ENCODE measurements at places on chromosomes 11 and 22.

DNA sequence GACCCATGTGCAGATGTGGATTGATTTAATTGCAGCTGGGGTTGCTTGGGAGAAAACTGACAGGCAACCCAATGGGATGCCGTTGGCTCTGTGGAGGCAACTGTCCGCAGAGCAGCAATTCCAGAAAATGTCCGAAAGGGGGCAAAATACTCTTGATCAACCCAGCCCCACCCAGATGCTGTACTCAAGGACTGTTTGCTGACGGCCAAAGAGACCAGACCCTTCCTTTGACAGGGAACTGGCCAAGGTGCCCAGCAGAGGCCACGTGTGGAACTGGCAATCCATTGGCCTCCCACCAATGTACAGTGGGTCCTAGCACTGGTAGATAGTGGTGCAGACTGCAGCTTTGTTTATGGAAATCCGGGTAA lies 29.7 kb upstream of the KCNA4 start:
- no peak for DNase-seq

DNA sequence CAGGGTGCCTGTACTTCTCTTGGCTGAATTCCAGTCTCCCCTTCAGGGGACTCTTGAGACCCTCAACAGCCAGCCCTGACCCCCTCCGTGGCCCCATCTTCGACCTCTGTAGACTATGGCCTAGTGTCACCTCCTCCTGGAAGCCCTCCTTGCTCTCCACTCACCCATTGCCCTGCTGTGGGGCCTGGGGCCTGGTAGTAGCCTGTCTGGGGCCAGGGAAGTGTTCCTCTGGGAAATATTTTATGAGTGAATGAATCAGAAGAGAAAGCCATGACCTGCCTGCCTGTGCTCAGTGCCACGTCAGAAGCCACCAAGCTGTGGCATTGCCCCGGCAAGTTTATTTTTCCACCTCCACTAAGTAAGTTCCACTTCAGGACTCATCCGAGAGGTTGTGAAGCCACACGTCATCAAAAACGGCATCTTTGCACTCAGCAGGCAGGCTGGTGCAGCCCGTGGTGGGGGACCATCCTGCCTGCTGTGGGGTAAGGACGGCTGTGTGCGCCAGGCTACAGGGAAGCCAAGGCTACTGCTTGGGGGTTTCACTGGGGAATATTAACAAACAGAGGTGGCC lies 59.6 kb upstream of the PPARA start:
- DNase-seq: no peak

DNA sequence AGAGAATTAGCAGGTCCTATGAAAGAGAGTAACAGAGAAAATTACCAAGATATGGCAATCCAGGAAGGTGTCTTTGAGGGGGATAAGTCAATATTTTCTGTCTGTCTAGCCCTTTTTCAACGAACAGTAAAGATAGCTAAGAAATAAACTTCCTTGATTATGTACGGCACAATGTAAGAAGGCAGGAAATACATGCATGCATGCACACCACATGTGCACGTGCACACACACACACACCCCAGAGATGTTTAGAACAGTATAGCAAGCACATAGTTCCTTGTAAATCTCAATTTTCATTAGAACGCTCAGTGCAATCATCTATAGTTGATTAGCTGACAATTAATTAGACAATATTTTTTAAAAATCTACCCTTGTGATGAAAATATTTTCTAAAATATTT lies 74.7 kb downstream of the MPPED2 start:
- no peak for DNase-seq

GRCh38 chr11:43282607-43283440 lies 29.0 kb upstream of the API5 start:
- peak; percentile 6 for DNase-seq

GRCh38 chr11:121437018-121437685 lies 15.0 kb upstream of the SORL1 start:
- no peak for DNase-seq

DNA sequence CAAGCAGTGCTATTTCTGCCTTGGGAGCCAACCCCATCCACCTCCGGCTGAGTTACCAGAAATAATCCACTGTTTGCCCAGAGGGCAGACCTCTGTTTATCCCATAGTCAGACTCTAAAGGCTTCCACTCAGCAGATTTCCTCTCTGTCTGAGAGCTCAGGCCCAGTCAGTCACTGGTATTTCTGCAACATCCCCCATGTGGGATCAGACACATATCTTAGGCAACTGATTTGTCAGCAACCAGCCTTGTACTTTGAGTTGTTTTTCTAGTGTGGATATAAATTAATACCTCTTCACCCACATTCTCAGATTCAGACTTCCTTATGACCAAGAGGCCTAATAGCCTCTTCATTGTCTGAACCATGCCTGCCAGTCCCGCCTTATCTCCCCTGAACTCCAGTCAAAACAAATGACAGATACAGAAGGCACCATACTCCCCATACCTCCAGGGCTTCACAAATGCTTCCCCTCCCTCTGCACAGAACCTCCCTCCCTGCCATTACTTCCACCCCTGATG lies 193.6 kb downstream of the FAM76B start:
- no peak for DNase-seq

DNA sequence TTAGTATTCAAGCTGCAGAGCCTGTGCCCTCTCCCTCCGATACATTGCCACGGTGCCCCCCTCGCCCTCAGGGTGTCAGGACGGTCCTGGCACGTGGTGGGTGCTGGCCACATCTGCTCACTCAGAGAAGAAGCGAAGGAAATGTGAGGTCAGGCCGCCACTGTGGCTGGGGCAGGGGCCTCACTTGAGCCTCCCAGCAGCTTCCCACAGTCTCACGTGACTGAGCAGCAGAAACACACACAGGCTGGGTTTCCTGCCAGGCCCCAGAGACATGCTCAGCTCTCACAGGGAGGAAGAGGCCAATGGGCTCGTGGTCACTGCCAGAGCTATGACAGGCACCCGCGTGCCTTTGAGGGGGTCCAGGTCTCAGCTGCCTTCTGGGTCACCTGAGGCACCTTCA lies 37.9 kb upstream of the PRR5 start:
- DNase-seq: no peak

DNA sequence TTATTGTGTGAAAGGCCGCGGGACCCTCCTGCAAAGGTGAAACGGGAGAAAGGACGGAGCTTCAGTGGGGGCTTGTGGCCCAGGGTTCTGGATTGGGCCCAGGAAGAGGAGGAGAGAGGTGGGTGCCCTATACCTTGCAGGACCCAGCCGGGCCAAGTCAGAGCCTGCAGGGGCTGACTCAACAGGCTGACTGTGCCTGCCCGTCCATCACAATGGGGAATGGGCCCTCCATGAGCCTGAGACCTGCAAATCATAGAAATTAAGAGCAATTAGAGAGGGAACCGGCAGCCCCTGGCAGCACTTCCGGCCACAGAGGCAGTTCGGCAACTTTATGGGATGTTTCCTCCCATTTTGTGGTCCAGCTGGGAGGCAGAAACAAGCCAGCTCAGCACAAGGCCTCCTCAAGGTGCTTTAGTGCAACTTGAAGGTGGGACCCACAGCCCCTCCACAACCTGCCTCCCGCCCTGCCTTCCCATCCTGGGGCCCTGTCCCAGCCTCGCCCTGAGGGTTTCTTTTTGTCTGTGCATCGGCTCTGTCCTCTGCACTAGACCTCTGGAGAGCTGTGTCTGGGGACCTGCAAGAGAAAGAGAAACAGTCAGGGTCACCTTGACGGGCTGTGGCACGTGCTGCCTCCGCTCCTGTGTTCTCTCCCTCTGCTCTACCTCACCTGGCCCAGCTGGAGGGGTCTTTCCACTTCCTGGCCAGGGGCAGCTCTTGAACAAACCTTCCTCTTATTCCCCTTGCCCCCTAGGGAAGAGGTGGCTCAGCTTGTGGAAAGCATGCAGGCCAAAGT lies 19.1 kb upstream of the NECTIN1 start:
- no peak for DNase-seq

GRCh38 chr11:85947431-85948272 lies 92.5 kb downstream of the CCDC83 start:
- no peak for DNase-seq

GRCh38 chr11:36346562-36347383 lies 50.7 kb downstream of the PRR5L start:
- no peak for DNase-seq

- no peak for DNase-seq
These were observed 21.8 kb downstream of the MYO7A start for GRCh38 chr11:77149716-77150392.

DNA sequence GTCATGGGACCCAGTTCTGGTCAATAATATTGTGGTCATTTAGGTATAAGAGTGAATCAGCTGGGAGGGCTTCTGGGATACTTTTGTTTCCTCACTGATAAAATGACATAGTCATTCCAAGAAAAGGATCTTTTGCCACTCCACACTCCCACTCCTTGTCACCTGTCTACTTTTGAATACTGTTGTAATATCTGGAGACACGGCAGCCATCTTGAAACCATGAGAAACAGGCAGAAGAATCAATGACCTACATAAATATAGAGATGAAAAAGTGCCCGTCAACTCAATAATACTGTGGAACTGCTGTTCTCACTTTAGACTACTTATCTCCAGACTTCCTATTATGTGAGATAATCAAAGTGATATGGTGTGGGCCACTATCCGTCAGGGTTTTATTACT lies 154.2 kb downstream of the CCDC34 start:
- no peak for DNase-seq

GRCh38 chr11:33742249-33742851 lies 6.1 kb upstream of the CD59 start:
- no peak for DNase-seq

- DNase-seq: no peak
These were observed 2.5 kb upstream of the DNAL4 start for GRCh38 chr22:38796262-38796957.

DNA sequence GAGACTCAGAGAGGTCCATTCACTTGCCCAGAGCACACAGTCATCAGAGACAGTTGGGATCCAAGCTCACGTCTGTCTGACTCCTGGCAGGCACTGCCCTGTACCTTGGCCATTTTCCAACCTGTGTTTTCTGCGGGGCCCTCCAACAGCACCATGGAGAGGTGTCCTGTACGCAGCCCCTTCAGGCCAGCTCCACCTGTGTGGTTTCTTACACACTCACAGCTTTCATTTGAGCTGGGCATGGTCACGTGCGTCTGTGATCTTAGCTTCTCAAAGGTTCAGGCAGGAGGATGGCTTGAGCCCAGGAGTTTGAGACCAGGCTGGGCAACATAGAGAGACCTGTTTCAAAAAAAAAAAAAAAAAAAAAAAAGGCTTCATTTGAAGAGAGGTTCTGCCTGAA lies 24.4 kb downstream of the TOM1 start:
- no peak for DNase-seq

- no peak for DNase-seq
These were observed 6.9 kb downstream of the DPAGT1 start for GRCh38 chr11:119094816-119095065.

- DNase-seq: peak; percentile 27
These were observed 3.1 kb upstream of the MN1 start for GRCh38 chr22:27804470-27805297.

- DNase-seq: no peak
These were observed 1.3 kb downstream of the PPP1CA start for GRCh38 chr11:67400251-67400941.

DNA sequence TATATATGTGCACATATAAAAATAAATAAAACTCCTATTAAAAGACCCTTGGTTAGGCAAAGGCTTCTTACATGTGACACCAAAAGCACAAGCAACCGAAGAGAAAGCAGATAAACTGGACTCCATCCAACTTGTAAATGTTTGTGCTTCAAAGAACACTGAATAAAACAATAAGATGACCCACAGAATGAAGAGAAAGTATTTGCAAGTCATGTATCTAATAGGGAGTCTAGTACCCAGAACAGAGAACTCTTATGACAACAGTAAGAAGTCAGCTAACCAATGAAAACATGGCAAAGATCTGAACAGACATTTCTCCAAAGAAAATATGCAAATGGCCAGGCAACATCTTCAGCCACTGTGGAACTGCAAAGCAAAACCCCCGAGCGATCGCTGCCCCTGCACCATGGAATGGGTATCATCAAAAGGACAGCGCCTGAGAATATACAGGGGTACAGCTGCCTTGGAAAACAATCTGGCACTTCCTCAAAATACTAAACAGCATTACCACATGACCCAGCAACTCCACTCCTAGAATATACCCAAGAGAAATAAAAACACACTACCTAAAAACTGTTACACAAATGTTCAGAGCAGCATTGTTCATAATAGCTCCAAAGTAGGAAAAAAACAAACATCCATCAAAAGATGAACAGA lies 17.2 kb downstream of the BRD1 start:
- no peak for DNase-seq

DNA sequence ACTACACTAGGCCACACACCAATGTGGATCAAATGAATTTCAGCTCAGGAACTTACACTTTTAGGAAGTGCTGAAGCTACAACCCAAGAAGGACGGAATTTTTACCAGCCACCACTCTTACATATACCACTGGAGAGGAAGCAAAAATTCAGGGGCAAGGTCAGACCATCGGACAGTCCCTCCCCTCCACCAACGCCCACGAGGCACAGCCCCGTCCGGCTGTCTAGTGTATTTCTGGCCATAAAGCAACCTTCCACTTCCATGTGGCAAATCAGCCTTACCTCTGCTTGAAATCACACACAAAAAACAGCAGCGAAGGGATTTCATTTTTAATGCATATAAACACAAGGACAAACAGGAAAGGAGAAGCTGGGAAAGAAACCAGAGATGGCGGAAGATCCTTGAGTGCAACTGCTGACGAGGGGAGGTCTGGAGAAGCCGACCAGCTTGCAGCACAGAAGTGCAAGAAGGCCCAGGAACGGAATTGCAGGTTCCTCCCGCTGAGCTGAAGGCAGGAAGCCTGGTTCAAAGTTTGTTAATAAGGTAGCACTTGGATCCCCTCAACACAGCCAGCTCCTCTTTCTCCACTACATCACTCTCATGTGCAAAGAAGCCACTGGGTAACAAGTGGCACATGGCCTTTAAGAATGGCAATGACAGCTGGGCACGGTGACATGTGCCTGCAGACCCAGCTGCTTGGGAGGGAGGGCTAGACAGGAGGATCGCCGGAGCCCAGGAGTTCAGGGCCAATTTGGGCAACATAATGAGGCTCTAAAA lies 71.5 kb downstream of the SHANK2 start:
- no peak for DNase-seq

- DNase-seq: no peak
These were observed 1.2 kb downstream of the DDX6 start for GRCh38 chr11:118789501-118790356.

DNA sequence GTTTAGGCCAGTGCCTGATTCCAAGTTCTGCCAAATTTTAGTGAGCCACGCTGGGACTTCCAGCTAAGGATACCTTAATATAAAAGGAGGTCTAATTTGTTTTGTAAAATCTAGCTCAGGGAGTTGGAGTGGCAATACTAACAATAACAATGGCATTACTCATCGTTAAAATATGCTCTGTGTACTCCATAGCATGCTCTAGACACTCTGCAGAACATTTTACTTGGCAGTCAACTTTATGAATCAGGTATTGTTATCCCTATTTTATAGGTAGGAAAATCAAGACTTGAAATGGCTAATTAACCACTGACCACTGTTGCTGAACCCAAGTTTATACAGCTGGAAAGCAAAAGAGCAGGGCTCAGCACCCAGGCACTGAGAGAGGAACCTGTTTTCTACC lies 485.0 kb upstream of the KIRREL3 start:
- no peak for DNase-seq

GRCh38 chr11:100810146-100810545 lies 123.1 kb downstream of the ARHGAP42 start:
- no peak for DNase-seq

Measured in stimulated activated CD4-positive, alpha-beta T cell treated with anti-CD3 and anti-CD28 coated beads, Interleukin-2, amount 100 ng/mL, for 4 hours (primary cell).